ENCODE measurements at places on chromosomes 4 and X.
A peak's percentile ranks its signal among the peaks of the same experiment; 100 is the strongest.

DNA sequence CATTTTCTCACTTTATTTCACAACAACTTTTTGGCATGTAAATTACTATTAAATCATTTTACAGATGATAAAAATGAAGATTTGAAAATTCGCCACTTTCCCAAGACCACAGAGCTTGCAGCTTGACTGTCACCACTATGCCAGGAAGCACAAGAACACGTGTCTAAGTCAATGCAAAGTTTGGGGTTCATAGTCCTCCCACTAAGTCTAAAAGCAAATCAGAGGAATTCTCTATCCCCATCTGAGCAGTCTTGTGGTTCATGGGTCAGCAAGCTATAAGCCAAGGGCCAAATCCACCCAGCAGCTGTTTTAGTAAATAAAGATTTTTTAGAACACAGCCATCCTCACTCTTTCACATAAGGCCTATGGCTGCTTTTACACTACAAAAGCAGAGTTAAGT lies 833.3 kb upstream of the INTU start:
- no peak for DNase-seq

DNA sequence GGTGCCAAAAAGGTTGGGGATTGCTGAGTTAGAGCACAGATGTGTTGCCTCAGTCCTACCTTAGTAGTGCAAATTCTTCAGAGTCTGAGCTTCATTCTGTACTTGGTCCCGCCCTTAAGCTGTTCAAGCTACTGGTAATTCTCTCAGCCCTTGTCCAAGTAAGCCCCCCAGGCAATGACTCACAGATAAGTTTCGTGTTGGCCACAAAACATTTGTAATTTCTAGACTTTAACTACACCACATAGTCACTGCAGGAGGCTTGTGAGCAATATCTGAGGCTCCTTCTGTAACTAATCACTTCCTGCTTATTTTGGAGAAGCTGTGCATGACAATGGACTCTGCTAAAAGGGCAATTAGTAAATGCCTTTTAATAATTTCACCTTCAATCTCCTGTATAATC lies 1420.5 kb downstream of the PCDH7 start:
- no peak for DNase-seq

- no peak for DNase-seq
These were observed 38.5 kb upstream of the IQSEC2 start for GRCh38 chrX:53319614-53320542.

DNA sequence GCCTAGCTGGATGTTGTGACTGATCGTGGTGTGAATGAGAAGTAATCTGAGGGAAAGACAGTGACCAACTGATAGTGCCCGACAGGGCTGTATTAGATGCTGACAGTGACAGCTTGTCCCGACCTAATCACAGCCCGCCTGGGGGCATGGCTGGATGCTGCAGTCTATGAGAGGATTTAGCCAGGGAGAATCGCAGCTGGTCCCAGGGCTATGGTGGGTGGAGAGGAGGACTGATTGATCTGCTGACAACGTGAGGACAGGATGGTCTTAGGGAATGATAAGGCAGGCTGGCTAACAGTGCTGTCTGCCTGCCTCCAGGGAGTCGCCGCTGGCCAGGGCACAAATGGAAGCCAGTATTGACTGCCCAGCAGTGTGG lies 621 bp upstream of the SUV39H1 start:
- DNase-seq = peak; percentile 26

- no peak for DNase-seq
These were observed 18.1 kb downstream of the LGI2 start for GRCh38 chr4:25012655-25013054.

GRCh38 chr4:24044610-24045589 lies 155.1 kb upstream of the PPARGC1A start:
- DNase-seq = no peak
